Brain pericyte (primary cell): ENCODE measurements at places on chromosomes 2 and 18.

DNA sequence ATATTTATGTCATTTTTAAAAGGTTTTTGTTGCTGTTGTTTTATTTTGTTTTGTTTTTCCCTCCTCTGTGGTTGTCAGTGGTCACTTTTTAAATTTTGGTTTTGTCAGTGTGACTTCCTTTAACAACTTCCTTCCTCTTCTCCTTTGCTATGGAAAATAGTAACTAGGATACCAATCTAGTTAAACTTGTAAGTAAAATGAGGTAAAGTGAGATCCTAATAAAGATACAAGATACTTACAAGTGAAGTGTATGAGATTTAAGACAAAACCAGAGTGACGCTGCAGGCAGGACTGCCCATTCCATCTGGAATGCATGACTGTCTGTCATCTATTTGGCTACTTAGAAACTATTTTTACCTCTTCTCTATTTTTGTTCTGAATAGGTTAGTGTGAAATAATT, 30.6 kb upstream of the CREB1 start:
- DNase-seq = no peak

- DNase-seq = no peak
These were observed 84.2 kb downstream of the MALT1 start for GRCh38 chr18:58755304-58756010.

DNA sequence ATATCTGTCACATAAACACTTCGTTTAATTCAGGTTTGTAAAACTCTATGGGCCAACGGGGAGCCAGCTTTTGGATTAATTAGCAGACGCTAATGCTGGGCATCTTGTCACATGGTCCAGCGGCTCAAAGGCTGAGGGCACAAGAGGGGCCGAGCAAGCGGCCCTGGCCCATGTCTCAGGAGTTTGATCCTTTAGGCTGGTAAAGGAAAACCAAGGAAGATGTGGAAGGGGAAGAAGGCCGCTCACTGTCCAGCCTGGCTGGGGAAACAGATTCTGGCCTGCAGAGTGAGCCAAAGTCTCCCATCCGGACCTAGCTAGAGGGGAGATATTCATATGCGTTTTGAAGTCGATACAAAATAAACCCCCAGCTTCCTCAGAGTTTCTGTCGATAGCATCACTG, 248.6 kb upstream of the SIX2 start:
- DNase-seq = no peak

- DNase-seq = no peak
These were observed 154.6 kb downstream of the INO80D start for GRCh38 chr2:205931388-205931787.

GRCh38 chr2:5433855-5434254, 258.3 kb upstream of the SOX11 start:
- no peak for DNase-seq

DNA sequence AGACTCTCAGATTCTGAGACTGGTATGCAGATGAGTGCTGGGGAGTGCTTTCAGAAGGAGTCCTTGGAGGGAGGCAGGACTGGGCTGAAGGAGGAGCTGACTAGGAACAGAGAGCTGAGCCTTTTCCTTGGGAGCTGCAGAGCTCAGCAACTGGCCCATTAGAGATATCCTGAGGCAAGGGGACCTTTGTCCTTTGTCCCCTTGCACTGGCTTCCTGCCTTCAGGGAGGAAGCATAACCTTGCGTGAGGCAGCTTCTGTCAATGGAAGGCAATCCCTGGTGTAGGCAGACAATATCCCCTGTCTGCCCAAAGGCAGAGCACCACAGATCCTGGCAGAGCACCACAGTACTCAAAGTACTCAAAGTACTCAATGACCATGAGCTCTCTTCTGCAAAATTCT, 375.3 kb downstream of the HRH4 start:
- DNase-seq = no peak

DNA sequence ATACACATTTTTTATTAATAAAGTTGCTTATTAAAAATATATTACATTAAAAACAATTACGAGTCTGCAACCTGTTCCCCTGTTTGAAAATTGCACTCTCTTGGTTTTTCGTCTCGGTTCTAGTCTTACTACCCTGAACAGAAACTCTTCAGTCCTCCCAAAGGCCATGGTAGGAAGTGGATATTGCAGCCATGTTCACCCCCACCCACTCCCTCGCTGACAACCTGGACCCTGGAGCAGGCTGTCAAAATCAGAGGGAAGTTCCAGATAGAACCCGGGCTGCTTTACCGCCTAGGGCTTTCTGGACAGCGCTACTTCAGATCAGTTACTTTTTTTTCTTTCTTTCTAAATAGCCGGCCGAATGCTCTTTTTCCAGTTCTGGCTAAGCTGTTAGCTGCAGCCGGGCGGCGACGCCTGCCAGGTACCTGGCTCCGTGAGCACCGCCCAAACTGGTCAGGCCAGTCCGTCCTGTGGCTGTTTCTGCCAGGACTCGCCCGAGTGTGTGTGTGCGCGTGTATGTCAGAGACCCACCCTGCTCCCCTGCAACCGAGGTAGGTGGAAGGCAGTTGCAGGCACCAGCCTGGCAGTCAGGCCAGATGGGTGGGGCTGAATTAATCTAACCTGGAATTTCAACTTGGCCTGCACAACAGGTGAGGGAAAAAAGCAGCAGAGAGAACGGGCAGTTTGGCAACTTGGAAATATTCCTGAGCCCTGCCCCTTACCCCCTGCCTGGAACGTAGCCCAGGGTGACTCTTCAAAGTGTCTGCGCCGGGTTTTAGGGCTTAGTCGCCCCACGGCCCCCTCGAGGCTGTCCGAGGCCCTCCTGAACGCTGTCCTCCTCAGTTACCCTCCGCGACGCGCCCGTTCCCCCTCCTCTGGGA, 1.1 kb upstream of the TET3 start:
- DNase-seq = no peak

- no peak for DNase-seq
These were observed 39.0 kb downstream of the NOSTRIN start for GRCh38 chr2:168841445-168841844.

DNA sequence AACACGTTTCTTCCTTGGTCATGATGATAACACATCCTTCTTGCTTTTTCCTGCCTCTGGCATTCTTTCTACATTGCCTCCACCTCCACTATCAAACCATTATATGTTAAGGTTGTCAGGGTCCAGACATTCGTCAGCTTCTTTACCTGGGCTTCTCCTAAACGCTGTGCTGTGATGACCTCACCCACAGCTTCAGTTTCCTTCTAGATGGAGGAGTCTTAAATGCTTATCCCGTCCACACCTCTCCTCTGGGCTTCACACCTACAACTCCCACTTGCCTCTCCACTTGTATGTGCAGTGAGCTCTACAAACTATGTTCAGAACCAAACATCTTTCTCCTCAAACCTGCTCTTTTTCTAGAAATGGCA, 666 bp upstream of the STAT1 start:
- no peak for DNase-seq

DNA sequence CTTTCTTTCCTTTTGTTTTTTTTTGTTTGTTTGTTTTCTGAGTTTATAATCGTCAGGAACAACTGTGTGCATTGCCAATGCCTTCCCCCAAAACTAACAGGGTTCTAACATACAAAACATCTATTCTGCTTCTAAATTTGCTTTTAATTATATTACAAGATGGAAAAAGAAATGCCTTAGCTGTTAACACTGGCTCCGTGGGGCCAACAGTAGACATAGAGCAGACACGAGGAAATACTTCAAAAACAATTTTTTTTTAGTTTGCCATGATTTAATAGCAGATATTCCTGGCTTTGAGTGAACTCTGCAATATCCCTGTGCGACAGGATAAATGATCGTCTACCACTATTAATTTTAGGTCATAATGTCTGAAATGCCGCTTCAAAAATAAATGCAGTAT, 153.3 kb upstream of the HNRNPA3 start:
- no peak for DNase-seq

- no peak for DNase-seq
These were observed 46.9 kb upstream of the LAMA1 start for GRCh38 chr18:7164323-7165004.

DNA sequence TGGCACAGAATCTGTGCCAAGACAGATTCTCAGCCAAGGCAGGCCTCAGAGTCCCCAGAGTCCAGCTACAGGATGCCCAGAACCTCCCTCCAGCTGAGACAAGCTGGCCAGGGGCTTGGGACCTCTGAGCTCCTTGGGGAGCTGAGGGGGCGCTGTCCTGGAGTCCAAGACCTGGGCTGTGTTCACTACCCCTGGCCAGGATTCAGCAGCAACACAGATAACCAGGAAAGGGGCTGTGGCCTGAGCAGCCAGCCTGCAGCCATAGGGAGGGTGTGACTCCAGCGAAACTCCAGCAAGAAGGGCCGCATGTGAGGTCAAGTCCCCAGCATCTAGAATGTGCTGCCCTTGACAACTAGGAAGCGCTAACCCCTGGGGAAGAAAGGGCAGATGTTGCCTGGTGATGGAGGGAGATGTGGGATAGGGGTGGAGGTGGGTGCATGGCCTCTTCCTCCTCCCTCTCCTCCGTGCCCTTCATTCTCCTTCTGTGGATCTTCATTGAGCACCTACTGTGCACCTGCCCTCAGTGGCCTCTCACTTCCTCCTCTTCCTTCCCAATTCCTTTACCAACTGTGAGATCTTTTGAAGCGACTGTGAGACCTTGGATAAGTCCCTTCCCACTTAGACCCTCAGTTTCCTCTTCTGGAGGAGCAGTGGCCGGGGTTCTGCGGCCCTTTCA, 7.7 kb upstream of the ARID5A start:
- no peak for DNase-seq

GRCh38 chr2:32425719-32426141, 68.9 kb downstream of the BIRC6 start:
- no peak for DNase-seq

GRCh38 chr2:183812091-183812490, 687.8 kb downstream of the NUP35 start:
- DNase-seq = no peak
